Brain (organoid and tissue), 16 donors: ENCODE measurements at places on chromosomes 5 and 9.

- DNase-seq = no peak
Observed at GRCh38 chr9:110136802-110137201, 71.2 kb downstream of the C9orf152 start.

DNA sequence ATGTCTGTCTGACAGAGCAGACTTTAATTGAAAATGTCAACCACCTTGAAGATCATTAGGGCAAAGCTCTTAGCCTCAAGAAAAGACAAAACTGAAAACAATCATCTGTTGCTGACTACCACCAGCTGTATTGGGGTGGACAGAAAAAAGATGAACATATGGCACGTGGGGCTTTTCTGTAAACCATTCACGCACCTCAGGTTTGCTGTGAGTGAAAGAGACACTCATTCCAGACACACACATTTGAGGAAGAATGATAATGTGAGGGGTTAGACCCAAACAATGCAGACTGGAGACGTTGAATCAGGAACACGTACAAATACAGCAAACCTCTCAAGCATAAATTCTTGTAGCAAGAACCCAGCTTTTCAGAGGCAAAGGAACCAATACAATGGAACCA, 158.7 kb downstream of the EBF1 start:
- DNase-seq = no peak

DNA sequence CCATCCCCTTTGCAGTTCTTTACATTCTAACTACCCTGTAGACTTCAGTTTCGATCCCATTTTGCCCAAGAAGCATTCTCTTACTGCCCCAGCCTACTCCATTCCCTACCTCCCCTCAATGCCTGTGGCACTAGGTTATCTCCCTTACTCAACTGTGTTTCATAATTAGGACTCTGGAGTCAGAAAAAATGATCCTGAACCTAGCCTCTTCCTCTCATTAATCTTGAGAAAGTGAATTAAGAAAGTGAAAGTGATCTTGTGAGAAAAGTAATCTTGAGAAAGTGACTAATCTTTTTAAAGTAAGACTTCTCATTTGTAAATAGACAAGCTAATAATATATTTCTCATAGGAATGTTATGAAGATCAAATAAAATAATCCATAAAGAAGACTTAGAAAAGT, 444.0 kb upstream of the TRPC7 start:
- no peak for DNase-seq

GRCh38 chr9:89648247-89649000, 43.6 kb downstream of the GADD45G start:
- no peak for DNase-seq

DNA sequence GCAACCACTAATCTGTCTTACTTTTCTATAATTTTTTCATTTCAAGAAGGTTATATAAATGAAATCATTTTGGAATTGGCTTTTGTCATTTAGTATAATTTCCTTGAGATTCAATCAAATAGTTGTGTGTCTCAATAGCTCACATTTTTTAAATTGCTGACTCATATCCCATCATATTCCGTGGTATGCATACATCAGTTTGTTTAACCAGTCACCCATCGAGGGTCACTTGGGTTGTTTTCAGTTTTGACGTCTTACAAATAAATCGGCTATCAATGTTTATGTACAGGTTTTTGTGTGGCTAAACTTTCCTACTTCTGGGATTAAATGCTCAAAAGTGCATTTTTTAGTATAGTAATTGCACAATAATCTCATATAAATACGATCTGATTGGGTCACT, 185.5 kb downstream of the TAF11L14 start:
- DNase-seq = no peak
